Progenitor cell of endocrine pancreas (in vitro differentiated cells): ENCODE measurements at places on chromosomes 4 and X. TPM values are rescaled to one million over a fixed set of nuclear protein-coding genes. Genes with fewer than 3 reads are reported as not detected.

GRCh38 chrX:131366407-131366806 lies 77.3 kb upstream of the IGSF1 start:
- no peak for DNase-seq

PNMA6F gene
- total RNA-seq, result not detected in 2 replicates

DNA sequence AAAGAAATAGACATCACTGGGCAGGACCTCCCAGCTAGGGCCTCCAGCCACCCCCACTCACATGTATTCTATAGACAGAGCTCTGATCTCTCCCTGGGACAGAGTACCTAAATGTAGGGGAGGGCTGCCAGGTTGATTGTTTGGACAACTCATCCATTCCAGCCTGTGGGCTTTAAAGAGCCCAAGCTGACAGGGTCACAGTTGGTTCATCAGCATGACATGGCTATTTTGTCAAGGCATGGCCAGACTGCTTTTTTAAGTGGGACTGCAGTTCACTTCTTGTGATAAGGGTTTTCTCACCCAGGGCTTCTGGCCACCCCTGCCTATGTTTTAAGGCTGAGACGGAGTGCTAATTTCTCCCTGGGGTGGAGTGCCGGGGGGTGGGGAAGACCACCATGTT lies 63.3 kb downstream of the KLHL4 start:
- DNase-seq, result no peak

GRCh38 chr4:36006226-36006625 lies 238.1 kb downstream of the ARAP2 start:
- DNase-seq, result no peak

DNA sequence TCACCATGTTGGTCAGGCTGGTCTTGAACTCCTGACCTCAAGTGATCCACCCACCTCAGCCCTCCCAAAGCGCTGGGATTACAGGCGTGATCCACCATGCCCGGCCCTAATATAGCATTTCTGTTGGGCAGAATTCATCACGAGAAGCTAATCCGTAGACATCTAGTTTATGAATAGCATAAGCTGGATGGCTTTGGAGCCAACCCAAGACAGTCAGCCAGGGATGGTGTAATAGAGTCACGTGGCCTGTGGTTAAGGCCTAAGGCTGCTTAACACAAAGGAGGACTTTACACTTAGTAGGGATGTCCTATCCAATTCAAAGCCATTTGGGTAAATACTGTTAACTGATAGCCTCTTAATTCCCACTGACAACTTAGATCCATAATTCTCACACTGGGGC lies 173.6 kb downstream of the RAP1GDS1 start:
- DNase-seq, result no peak
